ENCODE measurements at places on chromosomes 1 and 21.

GRCh38 chr1:77825131-77825709 is 45.8 kb downstream of the MIGA1 start:
- DNase-seq, result no peak

DNA sequence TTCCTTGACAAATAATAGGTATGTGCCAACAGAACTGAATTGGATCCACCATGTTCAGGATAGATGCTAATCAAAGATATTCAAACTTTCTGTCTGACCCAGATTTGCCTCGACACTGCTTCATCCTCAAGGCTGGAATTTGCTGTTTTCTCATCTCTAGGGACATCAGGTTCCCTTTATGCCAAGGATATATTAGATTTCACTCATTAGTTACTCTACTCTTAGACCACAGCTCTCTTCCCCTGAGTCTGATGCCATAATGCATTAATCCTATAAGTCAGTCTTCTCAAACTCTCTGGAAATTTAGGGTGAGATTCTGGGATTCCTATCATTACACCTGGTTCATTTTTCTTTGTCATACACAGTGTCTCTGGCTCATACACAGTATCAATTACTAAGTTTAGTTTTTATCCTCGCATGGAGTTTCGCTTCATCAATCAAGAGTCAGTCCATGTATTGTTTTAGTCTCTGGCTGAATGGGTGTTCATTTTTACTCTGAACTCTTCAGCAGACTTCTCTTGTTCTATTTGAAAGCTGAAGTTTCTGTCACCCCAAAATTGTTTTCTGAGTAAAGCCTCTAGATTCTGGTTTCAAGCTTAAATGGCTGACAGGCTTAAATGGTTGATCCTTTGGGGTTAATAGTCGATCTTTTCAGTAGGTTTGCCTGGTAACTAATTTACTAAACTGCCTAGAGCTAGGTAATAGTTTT is 9.3 kb upstream of the DCAF6 start:
- DNase-seq, result no peak

DNA sequence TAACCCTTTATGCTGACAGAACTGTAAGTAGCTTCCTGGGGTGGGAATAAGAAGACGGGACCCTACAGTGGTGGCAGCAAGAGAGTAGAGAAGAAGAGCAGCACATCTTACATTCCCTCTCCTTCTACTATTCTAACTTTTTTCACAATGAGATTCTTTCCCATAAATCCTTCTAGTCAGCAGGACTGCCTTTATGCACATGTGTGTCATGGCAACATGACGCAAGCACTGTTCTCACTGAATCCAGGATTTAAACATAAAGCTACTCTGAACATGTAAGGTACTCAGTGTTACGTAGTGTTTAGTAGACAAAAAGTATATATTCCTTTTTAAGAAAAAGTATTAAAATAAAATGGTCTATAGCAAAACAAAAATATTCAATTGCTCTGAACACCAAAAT is 309.7 kb upstream of the LYPLAL1 start:
- no peak for DNase-seq

DNA sequence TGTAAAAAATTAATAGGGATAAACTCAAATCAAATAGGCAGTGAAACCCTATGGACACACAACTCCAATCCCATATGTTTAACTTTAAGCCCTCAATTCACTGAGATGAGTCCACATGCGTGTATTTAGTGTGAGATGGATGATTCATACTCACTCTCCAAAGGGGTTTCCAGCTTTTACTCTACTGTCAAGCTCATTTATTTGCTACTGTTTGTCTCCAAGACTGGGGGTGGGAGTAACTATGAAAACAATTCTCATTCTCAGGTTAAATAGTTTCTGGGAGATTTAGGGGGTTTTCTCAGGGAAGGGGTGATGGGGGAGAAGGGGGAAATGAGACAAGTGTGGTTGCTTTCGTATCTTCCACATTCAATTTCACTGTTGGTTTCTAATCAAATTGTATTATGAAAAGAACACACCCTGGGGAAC is 2.7 kb downstream of the RAB29 start:
- no peak for DNase-seq

- DNase-seq, result no peak
These were observed 7.9 kb upstream of the ERICH3 start for GRCh38 chr1:74681449-74681848.

Data from activated T-helper 1 cell treated with anti-CD3 and anti-CD28 coated beads, Interleukin-2, amount 50 U/mL, for 16 hours (primary cell).